ENCODE measurements at places on chromosomes 2 and 18.

DNA sequence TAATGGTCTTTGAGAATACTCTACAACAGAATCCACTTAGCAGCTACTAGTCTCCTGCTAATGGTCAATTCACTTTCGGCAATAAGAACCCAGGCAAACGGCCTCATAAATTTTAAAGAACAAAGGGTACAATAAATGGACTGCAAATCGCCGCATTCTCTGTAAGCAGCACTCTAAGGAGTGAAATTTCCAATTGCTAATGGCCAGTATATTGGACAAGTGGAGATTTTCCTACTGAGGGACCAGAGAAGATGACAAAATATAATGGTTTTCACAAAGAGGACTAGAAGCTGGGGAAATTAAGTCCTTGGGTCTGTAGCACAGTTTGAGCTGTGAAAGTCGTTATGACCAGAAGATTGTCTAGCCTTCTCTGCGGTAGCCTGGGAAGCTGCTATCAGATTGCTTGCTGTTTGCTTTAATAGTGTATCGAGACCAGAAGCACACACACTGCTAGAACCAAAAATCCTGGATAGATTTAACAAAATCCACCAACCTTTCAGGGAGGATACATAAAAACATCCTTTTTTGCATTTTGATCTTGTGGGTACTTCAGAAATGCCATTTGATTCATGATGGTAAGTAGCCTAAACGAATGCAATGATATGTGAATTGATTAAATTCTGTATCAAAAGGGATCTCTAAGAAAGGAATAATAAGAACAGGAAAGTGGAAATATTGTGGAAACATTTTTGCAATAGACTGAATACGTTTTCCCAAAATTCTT, 53.6 kb upstream of the ATP8B1 start:
- DNase-seq, result no peak

DNA sequence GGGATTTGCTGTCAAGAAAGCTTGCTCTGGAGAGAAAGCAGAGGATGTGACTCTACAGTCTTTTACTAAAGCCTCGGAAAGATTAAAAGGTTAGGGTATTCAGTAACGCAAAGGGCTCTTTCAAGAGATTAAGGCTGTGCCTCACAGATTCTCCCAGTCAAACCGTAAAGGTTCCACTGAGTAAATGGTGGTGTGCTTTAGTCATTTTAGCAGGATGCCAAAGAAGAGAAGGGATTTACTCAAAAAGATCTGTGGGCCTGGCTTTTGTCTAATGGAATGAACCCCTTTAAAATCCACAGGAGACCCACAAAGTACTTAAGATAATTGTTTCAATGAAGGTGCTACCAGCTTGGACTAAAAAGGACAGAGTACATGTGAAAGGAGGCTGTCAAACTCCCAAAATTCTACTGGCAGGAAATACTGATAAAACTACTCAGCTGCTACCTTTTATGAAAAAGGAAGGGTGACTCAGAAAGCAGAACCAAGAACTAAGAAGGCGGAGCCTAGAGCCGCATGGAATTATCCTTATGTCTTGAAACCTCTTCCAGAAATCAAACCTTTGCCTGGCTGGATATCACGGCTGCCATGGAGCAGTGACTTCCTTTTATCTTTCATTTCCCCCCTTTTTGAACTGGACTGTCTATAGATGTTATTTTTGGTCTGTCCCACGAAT, 670.2 kb upstream of the ZEB2 start:
- no peak for DNase-seq

DNA sequence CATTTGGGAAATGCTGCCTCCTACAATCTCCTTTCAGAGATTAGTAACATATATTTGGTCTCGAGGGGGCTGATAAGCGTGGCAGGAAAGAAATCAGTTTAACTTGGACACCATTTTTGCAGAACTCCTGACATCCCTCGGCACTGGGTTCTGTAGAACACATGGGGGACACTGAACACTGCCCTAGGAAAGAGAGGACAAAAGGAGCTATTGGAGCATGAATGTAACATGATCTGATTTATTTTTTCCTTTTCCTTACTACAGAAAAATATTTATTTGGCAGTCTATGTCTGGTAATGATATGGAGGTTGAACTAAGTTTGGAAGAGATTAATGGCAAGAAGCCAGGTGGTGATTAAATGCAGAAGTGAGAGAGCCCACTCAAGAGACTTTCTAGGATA, 153.8 kb downstream of the AFF3 start:
- no peak for DNase-seq

DNA sequence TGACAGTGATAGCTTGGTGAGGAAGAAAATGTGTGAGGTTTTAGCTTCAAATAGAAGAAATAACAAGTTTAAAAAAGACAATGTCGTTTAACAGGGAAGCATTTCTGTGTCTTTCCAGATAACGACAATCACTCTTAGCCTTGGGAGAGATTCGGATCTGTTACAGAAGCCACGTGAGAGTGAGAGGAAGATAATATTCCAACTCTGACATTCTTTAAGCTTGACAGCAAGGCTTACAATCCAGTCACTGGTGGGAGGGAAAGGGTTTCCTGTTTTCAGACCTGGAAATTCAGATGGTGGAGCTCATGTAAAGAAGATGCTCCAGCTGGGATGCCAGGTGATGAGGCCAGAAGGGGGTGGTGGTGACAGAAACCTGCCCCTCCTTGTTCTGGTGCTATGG, 30.8 kb downstream of the FBXO48 start:
- no peak for DNase-seq

GRCh38 chr2:86048888-86049287, 56.8 kb downstream of the POLR1A start:
- DNase-seq, result no peak

- no peak for DNase-seq
Observed at GRCh38 chr2:156423674-156424282, 12.4 kb upstream of the GPD2 start.

- no peak for DNase-seq
Observed at GRCh38 chr2:109330056-109330455, 201.1 kb downstream of the SH3RF3 start.

GRCh38 chr2:61707984-61708852, 145.6 kb downstream of the FAM161A start:
- no peak for DNase-seq

Data from stromal cell of bone marrow (primary cell).